ENCODE measurements at places on chromosomes 5 and 9. TPM values are rescaled to one million over a fixed set of nuclear protein-coding genes. Genes with fewer than 3 reads are reported as not detected.

Gene KCNIP1
- not detected for total RNA-seq

Gene MCCC2
- total RNA-seq: 39.0 TPM

Gene C5orf58
- not detected for total RNA-seq

Gene NUP188
- total RNA-seq: 17.2 TPM

Gene PPP3R2
- not detected for total RNA-seq

Gene SOX30
- total RNA-seq: 0.19 TPM

Gene PCDHA10
- total RNA-seq: 0.12 TPM

Gene RAB14
- 45.3 TPM for total RNA-seq

Gene PNPLA7
- 22.3 TPM for total RNA-seq

Gene SLC4A9
- total RNA-seq: not detected

Gene SV2C
- not detected for total RNA-seq

Gene ARL15
- 5.8 TPM for total RNA-seq

Gene GALNT12
- 0.32 TPM for total RNA-seq

Gene SARDH
- 2.5 TPM for total RNA-seq

Gene CKMT2
- 907 TPM for total RNA-seq

Gene MCC
- 4.4 TPM for total RNA-seq

Gene PFDN1
- 36.5 TPM for total RNA-seq

Gene CCDC180
- 0.71 TPM for total RNA-seq

Gene OGN
- total RNA-seq: 2.9 TPM

Measured in psoas muscle (tissue), 8 donors.